ENCODE measurements at places on chromosomes 5 and 9.

DNA sequence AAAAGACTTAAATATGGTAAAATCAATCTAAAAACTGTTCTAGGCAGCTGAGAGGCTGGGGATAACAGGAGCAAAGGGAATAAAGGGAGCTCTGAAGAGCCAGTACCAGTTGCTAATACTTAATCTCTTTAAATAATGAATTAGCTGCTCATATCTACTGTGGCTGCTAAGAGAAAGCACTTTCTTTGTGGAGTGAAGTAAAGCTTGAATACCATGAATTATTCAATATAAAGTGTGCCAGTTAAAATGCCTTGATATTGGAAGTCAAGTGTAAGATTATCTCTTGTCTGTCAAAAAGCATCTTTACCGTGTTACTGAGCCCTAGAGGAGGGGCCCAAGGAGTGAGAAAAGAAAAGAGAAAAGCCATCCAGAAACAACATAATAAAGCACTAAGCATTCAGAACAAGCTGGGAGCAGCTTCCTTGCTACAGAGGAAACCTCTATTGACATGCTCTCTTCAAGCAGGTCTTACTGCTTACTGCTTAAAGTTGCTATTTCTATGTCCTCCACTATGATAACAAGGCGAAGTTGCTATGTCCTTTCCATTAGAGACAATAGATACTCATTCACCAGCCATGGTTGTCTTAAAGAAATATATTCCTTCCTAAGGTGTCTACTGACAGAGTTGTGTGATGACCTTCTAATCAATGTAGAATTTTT, 297.4 kb downstream of the CETN3 start:
- no peak for DNase-seq

- DNase-seq, result no peak
Observed at GRCh38 chr5:63963080-63963735, 963 bp upstream of the HTR1A start.

DNA sequence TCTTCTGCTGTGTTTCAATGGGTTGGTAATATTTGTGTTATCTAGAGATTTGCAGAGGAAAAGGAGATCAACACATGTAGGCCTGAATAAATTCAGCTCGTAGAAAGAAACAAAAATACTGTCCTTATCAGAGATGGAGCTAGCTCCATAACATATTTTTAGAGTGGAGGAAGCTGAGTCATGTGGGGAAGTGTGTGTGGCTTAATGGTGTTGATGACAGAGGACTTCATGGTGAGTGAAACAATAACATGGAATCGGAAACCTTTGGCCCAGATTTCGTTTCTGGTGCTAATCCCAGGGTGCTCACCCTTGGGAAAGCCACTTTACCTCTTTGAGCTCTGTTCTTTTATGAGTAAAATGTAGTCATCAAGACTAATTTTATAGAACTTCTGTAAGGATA, 825.0 kb downstream of the TLR4 start:
- no peak for DNase-seq

DNA sequence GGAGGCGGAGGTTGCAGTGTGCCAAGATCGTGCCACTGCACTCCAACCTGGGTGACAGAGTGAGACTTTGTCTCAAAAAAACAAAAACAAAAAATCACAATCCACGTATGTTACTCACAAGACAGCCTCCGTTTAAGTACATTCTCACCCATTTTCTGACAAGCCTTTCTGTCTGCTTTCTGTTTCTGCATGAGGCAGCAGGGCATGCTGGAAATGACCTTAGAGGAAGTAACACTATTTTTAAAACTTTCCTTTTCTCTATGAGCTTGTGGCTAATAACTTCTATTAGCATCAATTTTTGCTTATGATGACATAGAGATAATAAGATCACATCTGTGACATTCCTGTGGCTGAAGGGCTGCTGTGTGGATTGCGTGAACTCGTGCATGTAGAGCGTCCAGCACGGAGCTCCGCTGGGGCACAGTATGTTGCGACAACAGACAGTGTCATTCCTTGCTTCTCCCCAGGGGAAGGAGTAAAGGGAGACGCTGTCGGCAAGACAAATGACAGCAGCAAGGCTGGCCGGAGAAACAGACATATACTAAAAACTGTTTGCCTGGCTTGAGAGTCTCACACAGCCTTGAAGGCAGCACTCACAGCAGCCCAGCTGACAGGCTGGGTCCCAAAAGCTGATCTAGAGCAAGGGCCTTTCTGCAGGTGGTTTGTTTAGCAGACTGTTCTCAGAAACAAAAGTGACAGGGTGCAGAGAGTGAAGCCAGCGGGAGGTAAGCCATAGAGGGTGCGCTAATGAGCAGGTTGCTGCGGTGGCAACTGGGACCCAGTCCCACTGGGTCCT, 1.6 kb downstream of the BTNL3 start:
- no peak for DNase-seq

DNA sequence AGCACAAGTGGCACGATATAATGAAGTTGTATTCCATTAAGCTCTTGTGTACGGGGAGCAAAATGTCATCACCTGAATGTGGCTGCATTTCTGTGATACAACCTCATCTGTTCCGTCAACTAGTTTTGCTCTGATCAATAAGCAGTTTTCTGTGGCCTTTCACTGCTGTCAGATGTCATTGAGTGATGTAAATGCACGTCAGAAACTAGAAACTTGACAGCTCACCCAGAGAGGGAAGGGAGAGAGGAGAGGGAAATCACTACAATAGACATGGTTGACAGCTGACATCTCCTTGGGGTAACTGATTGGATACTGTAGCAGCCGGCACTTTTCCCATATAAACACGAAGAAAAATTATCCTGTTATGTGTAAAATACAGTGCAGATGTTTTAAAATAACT, 62.7 kb downstream of the SNX24 start:
- DNase-seq, result no peak

DNA sequence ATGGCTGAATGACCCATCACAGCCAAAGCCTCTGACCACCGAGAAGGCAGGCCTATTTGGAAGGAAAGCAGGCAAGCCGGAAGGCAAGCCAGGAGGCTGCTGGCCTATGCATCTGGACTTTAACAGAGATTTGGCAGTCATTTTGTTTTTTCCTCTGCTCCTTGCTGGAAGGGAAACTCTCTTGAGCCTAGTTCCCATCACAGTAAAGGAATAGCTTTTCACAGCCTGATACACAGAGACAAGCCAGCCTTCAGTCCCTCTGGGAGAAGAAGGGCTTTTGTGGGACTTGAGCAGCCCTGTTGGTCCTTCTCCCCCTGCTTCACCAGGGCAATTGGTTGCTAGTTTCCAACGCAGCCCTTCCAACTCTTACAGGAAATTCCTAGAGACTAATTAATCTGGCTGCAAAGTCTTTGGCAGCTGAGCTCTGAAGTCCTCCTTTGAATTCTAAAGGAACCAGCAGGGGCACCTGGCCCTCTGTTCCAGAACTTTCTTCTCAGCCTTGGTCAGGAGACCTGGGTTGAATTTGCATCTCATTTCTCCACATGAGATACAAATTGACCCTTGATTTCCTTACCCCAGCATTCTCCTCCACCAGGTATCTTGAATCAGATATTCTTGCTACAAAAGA, 157.3 kb upstream of the EPB41L4A start:
- DNase-seq, result no peak

DNA sequence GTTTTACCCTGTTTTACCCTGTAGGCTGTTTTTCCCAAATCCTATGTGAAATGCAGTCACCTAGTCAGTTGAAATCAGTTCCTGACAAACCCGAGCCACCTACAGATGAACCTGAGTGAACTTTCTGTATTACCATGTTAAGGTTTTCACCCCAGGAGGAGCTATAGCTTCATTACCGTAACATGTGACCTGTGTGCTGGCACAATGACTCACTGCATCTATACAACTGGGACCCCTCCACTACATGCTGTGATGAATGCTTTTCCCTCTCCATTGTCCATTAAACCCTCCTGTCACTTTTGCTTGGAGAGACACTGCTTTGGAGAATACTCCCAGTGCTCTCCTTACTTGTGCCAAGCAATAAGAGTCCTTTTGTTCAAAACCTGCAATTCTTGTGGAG, 1974.8 kb downstream of the EFNA5 start:
- no peak for DNase-seq

- no peak for DNase-seq
Observed at GRCh38 chr5:77449277-77449676, 42.8 kb downstream of the WDR41 start.

- DNase-seq, result no peak
Observed at GRCh38 chr5:64869419-64869818, 100.7 kb downstream of the CWC27 start.

DNA sequence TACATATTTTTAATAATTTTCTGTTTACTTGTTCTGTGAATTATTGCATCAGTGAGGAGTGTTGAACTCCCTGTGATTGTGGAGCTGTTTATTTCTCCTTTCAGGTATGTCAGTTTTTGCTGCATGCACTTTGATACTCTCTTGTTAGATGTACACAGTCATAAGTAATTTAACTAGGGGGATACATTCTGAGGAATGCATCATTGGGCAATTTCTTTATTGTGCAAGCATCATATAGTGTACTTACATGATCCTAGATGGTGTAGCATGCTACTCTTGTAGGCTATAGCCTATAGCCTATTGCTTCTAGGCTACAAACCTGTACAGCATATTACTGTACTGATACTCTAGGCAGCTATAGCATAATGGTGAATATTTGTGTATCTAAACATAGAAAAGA, 9.5 kb downstream of the DENND4C start:
- DNase-seq, result no peak

DNA sequence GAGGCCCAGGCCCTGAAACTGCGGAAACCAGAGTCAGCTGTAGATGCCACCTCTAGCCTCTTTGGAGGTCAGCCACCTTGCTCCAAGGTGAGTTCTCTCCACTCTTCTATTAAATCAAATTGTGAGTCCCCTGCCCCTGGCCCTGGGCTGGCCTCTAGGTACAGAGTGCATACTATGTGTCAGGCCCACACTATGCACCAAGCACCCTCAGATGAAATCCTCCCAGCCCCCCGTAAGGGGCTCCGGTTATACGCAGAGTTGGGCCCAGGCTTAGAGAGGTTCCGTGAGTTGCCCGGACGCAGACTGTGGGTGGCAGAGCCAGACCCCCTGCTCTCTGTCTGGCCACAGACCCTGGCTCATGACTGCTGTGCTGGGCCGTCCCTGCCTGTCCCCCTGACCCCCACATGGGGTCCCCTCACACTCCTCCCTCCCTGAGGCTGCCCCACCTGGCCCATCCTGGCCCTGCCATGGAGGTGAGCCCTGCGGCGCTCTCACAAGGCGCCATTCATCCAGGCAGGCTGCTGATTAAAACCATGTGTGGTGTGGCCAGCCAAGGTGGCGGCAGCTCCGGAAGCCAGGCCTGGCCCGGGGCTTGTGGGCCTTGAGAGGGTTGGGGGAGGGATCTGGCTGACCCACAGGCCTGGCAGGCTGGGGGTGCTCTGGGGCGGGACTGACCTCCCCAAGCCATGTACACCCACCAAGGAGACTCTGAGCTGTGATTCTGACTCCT, 65.5 kb upstream of the SYNPO start:
- no peak for DNase-seq

- no peak for DNase-seq
Observed at GRCh38 chr9:93197670-93198069, 13.7 kb downstream of the WNK2 start.

- no peak for DNase-seq
Observed at GRCh38 chr9:135476561-135477355, 2.8 kb upstream of the PPP1R26 start.

Measured in CD4-positive, alpha-beta T cell treated with Interleukin-6 at 100 ng/mL for 8 hours (primary cell).